ENCODE measurements at places on chromosomes 12 and 14. TPM values are rescaled to one million over a fixed set of nuclear protein-coding genes. Genes with fewer than 3 reads are reported as not detected.

GRCh38 chr14:81157431-81157830 lies 63.3 kb downstream of the GTF2A1 start:
- peak; percentile 27 for DNase-seq

GRCh38 chr14:29911810-29912209 lies 15.8 kb downstream of the PRKD1 start:
- DNase-seq: no peak

- no peak for DNase-seq
Observed at GRCh38 chr12:114045349-114045748, 79.2 kb upstream of the RBM19 start.

DNA sequence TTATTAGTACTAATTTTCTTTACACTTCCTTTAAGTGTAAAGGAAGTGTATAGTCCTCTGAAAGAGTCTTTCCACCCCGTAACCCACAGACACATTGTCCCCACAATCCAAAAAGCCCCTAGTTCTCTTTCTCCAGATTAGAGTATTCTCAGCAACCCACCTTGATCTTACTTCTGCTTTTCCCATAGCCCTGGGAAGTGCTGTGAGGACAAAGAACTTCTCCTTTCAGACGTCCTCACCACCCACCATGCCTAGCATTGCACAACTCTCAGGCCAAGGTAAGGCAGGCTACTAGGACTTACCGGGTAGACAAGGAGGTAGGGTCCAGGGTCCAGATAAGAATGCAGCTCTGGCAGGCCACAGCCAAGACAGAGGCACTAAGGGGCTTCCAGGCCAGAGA lies 7.4 kb downstream of the AAAS start:
- no peak for DNase-seq

- DNase-seq: no peak
Observed at GRCh38 chr12:64666054-64666914, 56.0 kb downstream of the RASSF3 start.

DNA sequence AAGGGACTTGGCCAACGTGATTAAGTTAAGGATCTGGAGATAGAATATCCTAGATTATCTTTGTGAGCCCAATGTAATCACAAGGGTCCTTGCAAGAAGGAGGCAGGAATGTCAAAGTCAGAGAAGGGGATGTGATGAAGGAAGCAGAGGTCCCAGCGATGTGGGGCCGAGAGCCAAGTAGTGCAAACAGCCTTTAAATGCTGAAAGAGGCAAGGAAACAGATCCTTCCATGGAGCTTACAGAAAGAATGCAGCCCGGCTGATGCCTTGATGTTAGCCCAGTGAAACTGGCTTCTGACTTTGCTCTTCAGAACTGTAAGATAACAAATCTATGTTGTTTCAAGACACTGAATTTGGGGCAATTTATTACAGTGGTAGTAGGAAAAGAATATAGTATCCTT lies 74.9 kb downstream of the NEDD1 start:
- no peak for DNase-seq

- DNase-seq: no peak
Observed at GRCh38 chr12:31388713-31389112, 62.8 kb upstream of the SINHCAF start.

DNA sequence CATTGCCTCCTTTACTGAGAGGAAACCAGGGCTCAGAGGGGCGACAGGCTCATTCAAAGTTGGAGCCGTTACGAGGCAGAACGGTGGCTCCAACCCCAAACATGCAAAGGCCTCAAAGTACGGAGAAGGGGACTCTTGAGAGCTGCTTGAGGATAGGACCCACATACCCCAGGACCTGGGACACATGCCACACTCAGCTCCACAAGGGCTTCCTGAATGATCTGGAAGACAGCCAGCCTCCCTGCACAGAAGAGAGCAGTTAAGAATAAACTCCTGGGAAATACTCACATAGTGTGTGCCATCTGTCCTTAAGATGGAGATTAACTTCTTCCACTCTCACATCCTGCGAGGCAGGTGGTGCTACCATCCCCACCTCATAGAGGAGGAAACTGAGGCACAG lies 26.6 kb upstream of the NXPH4 start:
- no peak for DNase-seq

- no peak for DNase-seq
Observed at GRCh38 chr14:34110531-34110930, 159.7 kb upstream of the EGLN3 start.

GRCh38 chr12:22609501-22609900 lies 15.5 kb upstream of the ETNK1 start:
- DNase-seq: no peak

GRCh38 chr12:21456291-21456780 lies 18.9 kb downstream of the PYROXD1 start:
- no peak for DNase-seq

DNA sequence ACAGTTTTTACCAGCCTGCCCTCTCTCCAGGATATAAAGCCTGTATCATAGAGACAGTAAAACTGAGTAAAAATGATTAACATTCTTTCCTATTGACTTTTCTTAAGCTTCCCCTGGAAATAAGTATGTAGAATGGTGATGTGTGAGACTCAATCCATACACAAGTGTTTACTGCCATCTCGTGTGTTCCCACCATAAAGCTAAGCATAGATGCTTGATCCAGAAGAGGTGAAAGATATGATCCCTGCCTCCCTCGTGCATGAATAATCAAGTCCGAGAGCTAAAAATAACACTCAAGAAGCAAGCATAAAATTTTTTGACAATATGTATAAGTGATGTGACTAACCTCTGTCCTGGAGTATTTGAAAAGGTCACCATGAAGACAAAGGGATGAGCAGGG lies 16.9 kb upstream of the GSG1 start:
- DNase-seq: peak; percentile 62

DNA sequence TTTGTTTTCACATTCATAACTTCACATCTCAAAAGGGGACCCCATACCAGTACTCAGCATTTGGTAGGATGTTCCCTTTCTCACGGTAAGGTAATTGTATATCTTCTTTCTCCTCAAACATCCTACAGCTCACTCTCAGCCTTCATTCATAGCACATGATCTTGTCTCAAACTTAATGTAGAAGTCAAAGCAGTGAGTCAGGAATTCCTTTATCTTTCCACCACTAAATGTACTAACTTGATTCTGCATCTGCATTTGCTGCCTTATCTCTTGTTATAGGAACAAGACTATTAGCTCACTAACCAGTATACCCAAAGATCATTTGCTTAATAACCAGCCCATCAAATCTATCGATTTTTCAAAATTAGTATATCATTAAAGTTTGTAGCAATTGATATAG lies 22.9 kb downstream of the CPSF2 start:
- DNase-seq: peak; percentile 22

- no peak for DNase-seq
Observed at GRCh38 chr12:72035625-72036024, 97.0 kb downstream of the TPH2 start.

DNA sequence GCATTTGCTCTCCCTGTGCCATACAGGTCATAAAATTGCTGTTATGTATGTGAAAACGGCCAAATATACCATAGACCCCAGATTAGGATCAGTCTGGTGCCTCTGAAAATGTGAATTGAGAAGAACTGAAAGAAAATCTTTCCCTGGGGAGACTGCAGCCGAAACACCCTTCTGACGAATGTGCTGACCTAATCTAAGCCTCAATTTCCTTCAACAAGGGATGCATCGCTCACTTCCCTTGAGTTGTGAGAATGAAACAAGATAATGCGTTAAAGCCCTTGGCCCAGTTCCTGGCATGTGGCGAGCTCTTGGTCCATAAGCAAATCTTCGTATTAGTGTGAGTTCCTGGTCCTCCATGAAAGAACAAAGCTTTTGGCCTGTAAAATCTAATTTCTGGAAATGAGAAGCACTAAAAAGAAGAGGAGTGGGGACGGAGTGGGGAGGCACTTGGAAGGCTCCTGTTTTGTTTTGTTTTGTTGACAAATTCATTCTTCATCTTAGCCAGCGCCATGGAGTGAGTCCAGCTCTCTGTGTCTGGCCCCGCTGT lies 49.5 kb upstream of the RTRAF start:
- DNase-seq: no peak

DNA sequence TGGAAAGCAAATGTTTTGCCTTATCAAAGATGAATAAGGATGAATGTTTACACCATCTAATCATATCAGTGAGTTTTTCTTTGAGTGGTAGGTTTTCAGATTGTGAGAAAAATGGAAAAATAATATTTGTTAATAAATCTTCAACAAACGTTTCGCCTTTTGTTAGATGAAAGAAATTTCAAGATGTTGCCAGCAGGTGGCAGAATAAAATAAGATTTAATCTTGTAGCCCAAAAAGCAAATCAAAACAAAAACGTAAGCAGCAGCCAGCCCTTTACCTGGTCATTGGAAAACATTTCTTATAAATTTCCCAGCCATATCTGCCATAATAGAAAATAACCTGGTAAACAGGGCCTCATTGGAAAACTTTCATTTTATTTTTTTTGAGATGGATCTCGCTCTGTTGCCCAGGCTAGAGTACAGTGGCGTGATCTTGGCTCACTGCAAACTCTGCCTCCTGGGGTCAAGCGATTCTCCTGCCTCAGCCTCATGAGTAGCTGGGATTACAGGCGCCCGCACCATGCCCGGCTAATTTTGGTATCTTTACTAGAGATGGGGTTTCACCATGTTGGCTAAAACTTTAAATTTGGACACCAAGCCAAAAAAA lies 15.4 kb upstream of the TMEM120B start:
- DNase-seq: peak; percentile 46

DNA sequence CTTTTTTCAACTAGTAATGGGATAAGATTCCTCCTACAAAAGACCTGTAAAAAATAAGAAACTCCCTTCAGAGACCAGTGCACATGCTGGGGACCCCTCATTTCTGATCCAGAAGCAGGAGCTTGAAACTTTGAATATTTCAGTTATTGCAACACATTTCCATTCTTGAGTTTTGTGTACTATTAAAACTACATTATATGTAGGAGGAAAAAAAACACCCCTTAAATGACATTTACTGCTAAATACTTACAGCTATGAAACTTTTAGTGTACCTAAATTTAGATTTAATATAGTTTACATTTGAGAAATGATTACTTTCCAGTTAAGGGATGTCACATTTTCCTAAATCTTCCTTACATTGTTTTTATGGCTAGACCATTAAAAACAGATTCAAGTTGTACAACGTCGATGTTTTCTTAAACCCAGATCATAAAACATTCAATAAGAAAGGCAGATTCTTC lies 4.1 kb downstream of the LRIG3 start:
- no peak for DNase-seq

GRCh38 chr12:57006809-57007475 lies 596 bp upstream of the ZBTB39 start:
- no peak for DNase-seq

DNA sequence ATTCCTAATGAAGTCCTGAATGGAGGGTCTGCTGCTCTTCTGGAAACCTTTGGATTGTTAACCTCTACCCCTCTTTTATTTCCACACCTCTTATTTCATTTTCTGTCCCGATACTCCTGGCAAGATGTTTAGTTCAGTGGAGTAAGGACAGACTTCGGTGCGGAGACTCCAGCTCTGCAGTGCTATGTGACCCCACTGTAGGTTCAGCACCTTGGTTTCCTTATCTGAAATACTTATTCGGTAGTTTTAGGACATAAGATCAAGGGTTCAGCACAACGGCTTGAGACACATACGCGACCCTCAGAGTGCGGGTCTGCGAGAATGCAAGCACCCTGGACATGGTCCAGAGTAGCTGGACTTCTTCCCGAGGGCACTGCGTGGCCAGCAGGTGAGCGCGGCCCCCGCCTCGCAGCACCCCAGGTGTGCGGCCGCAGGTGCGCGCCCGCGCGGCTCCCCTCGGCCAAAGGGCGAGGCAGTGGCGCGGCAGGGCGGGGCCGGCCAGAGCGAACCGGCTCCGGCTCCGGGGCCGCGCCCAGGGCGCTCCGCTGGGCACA lies 465 bp upstream of the FGD4 start:
- no peak for DNase-seq

DNA sequence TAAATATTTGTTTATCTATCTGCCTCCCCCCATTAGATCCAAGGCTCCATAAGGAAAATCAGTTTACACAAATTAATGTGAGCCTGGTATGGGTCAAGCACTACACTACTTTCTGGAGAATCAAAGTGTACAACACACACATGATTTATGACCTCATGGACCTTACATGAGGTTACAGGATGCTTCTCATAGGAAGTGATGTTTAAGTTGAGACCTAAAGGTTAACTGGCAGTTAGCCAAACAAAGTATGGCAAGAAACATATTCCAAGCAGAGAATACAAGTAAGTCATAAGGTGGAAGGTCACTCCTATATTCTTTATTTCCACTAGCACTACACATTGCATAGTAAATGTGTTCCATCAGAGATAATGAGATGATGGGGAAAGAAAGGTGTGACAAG lies 39.2 kb downstream of the OSBPL8 start:
- no peak for DNase-seq

DNA sequence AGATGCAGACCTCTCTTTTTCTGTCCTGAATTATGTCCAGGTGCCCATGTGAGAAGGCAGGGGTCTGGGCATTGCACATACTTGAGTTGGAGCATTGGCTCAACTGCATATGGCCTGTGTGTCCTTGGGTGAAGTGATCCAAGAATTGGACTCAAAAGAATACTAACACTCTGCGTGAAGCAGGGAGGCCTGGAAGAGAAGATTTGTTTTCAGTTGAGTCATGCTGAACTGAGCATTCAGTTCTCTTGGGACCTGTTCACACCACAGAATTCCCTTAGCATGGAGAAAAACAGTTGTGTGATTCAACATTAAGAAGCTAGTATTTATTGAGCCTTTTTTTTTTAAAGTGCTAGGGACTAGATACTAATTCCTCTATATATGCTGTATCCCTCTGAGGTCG lies 164.7 kb upstream of the TBX3 start:
- peak; percentile 94 for DNase-seq

ENDOU gene
- 0.51 TPM for total RNA-seq

NPAS3 gene
- not detected for total RNA-seq

KRT81 gene
- 0.11 TPM for total RNA-seq

LMO3 gene
- 179 TPM for total RNA-seq

SRGAP1 gene
- 3.7 TPM for total RNA-seq

MYH7 gene
- total RNA-seq: 0.06 TPM

SLC17A8 gene
- total RNA-seq: not detected

CFAP251 gene
- 2.2 TPM for total RNA-seq

ITGB7 gene
- total RNA-seq: not detected

POTEM gene
- not detected for total RNA-seq

RHEBL1 gene
- 2.9 TPM for total RNA-seq

AHNAK2 gene
- 88.2 TPM for total RNA-seq

HOXC12 gene
- 0.38 TPM for total RNA-seq

DTX3 gene
- total RNA-seq: 19.3 TPM

RAB5B gene
- 60.3 TPM for total RNA-seq

GDF3 gene
- total RNA-seq: not detected

Data from LHCN-M2 (cell line).